ENCODE measurements at places on chromosomes 11 and 22.

DNA sequence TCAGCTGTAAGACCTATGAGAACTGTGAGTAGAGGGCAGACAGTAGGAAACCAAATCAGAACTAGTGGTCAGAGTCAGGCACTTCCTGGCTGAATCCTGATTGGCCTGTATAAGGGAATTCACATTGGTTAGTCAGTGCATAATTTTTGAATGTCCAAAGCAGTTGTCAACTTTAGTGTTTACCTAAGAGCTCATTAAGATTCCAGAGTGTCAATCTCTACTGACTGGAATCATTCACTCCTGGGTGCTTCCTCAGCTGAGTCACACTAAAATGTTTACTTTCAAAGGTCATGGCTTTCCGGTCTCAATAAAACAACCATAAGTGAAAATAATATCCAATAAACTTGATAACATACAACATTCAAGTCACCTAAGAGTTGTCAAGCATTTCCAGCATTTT is 306.1 kb downstream of the C11orf87 start:
- DNase-seq = no peak

DNA sequence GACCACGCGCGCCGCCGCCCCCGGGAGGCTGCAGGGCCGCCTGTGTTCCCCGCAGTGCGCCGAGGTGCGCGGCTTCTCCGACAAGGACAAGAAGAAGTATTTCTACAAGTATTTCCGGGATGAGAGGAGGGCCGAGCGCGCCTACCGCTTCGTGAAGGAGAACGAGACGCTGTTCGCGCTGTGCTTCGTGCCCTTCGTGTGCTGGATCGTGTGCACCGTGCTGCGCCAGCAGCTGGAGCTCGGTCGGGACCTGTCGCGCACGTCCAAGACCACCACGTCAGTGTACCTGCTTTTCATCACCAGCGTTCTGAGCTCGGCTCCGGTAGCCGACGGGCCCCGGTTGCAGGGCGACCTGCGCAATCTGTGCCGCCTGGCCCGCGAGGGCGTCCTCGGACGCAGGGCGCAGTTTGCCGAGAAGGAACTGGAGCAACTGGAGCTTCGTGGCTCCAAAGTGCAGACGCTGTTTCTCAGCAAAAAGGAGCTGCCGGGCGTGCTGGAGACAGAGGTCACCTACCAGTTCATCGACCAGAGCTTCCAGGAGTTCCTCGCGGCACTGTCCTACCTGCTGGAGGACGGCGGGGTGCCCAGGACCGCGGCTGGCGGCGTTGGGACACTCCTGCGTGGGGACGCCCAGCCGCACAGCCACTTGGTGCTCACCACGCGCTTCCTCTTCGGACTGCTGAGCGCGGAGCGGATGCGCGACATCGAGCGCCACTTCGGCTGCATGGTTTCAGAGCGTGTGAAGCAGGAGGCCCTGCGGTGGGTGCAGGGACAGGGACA is 2.7 kb downstream of the NLRP6 start:
- no peak for DNase-seq

DNA sequence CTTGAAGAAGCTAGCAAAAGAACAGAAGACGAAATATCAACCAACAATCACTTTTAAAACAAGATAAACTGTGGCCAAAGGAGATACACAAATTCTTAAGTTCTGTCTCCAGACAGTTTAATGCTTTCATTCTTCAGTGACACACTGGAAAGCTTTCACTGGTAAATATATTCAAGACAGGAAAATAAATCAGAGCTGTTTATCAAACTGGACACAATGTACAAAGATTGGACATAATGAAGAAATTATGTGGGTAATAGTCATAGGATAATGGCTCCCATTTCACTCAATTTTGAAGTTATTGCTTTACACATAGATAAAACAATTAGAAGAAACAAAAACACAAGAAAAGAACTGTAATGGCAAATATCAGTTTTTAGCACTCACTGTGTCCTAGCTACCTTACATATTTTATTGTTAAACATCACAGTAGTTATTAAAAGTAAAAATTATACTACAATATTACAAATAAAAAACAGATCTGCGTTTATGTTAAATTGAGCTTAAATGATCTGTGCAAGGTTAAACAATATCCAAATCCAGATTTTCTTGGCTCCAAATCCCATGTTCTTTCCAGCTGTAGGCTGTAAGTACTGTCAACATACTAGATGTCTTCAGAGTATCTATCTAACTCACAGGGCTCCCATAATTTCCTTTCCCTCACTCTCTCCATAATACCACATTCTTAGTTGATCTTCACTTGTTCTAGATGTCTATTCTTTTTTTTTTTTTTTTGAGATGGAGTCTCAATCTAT is 38.6 kb upstream of the NOX4 start:
- DNase-seq = no peak

GRCh38 chr11:31809541-31809856 is 1.6 kb downstream of the PAX6 start:
- DNase-seq = no peak

GRCh38 chr11:92413757-92414513 is 189.3 kb downstream of the FAT3 start:
- DNase-seq = no peak

DNA sequence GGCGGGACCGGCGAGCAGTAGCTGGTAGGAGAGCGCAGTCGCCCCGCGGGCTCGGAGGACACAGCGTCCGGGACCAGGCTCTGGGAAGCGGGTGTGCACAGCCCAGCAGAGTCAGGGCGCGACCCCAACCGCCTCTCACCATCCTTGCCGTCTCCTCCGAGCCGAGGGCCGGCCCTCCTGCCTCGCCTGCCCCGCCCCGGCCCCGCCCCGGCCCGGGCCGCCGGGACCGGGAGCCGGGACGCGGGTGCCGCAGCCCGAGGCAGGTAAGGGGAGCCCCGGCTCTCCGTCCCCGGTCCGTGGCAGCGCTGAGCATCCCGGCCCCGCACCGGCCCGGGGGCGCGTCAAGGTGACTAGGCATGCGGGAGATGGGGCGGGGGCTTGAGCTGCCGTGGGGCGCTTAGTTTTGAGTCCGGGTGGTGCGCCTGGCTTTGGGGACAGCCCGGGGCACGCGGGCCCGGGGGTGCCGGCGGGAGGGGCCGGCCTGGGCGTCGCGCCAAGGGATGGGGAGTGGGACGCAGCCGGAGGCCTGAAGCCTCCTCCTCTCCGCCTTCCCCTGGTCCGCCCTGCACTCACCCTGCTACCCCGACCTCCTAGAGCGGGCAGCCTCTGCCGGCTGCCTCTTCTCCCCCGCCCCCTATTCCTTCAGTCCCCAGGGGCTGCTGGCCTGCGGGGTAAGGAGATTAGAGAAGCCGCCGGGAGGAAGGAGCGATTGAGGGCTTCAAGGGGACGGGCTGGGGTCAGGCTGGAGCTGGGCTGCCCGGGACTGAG is at the start of gene ABCG4:
Gene ABCG4 (plus strand): TSS at position 35 of the 768 bp plus-strand sequence. CDS start 914 bp downstream, outside the sequence.
- no peak for DNase-seq

- peak; percentile 70 for DNase-seq
Observed at GRCh38 chr22:46150655-46151477, 540 bp downstream of the PPARA start.

- DNase-seq = no peak
Observed at GRCh38 chr22:37922191-37922590, 16.1 kb downstream of the MICALL1 start.

DNA sequence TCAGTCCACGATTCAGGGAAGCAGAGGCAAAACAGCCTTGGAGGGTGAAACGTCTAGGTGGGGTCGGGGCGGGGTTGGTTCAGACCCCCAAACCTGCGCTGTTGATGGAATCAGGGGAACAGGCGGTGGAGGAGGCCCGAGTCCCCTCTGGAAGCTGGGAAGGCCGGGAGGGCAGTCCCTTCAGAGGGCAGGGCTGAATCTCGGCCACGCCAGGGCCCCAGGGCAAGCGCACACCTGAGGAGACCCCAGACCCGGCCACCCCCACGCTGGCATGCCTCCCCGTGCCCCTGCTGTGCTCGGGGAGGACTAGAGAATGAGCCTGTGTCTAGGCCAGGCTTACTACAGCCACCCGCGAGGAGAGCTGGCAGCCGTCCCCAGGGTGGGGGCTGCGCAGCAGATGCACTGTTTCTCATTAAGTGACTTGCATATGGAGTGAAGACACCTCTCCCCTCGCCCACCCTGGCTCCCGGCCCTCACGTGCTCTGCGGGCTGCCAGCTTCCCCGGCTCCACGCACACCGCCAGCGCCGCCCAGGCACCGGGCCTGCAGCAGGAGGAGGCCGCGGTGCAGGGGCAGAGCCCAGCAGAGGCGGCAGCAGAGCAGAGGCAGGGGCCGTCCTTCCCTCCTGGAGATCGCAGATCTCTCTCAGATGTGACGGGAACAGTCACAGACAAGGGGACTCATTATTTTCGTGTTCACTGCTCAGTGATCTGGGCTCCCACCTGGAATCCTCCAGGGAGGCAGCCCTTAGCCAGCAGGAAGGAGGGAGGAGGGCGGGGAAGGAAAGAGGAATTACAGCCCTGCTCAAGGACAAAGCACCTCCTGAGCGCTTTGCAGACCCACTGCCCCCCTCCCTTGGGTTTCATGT is 47.1 kb upstream of the OPCML start:
- no peak for DNase-seq

- no peak for DNase-seq
Observed at GRCh38 chr11:1878137-1879031, 13.3 kb downstream of the PRR33 start.
